NCI-H69 (cell line): ENCODE measurements at places on chromosomes 7 and 10.

DNA sequence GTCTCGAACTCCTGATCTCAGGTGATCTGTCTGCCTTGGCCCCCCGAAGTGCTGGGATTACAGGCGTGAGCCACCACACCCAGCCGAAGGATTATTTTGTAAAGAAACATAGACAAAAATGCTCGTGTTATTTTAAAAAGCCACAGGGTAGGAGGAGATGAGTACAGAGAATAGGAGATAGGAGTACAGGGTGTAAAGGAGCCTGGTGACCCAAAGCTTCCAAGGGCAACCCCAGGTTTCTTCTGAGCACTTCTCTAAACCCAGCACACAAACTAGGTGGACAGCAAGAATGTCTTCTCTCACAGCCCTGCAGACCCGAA is 54.7 kb downstream of the ZNF467 start:
- DNase-seq, result no peak

DNA sequence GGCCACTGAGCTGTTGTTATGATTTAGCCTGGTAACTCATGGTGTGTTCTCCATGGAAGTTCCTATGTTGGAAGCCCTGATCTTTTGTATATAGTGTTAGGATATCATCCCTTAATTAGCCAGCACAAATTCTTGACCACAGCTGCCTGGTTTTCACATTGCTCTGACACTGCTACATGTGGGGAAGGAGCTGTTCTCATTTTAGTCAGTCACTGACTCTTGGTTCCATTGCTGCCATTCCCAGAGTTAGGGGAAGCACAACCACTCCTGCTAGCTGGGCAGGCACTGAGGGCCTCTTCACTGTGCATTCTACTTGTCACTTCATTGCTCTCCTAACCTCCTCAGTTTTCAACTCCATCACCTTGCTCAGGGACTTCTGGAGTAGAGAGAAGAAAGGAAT is 98.4 kb upstream of the GJD4 start:
- DNase-seq, result no peak

DNA sequence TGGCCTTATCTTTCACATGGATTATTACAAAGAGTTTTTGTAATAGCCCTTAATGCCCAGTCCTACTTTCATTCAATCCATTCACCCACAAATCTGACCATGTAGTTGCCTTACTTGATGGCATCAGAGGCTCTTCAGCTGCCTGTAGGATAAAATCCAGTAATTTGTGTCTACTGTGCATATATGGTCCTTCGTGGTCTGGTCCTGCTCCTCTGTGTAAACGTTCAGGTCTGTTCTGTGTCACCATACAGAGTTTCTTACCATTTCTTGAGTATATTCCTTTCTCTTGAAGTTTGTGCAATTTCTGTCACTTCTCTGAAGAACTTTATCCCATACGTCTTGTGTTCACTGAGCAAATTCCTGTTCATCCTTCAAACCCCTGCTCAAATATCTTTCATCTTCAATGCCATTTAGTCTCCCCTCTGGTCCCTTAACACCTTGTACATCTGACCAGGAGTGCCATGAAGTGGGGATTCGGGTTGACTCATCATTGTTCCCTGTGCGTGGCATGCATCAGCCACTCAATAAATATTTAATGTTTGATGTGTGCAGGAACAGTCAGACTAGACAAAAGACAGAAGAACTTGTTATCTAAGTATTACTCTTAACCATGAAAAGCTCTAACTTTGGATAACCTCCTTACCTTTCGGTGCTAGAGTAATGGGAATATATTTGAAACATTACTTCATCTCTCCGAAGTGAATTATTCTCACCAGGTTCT is 98.6 kb upstream of the RPA3 start:
- DNase-seq, result no peak

DNA sequence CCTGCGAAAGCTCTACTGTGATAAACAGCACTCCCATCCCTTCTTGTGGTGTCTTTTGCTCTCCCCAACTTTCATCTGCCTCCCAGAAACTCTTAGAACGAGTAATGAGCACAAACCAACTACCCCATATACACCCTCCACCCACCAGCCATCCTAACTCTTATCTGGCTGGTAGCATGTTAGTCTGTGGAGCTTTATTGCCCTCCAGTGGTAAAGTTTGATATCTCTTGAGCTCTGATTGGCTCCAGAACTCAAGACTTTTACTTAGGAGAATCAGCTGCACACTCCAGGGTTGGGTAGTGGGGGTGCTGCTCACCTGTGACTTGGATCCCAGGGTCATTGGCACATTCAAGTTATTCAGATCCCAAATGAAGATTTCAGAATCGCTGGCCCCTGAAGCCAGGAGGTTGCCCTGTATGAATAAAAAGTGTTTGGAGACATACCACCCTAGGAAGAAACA is 10.9 kb downstream of the SEC31B start:
- peak; percentile 41 for DNase-seq

DNA sequence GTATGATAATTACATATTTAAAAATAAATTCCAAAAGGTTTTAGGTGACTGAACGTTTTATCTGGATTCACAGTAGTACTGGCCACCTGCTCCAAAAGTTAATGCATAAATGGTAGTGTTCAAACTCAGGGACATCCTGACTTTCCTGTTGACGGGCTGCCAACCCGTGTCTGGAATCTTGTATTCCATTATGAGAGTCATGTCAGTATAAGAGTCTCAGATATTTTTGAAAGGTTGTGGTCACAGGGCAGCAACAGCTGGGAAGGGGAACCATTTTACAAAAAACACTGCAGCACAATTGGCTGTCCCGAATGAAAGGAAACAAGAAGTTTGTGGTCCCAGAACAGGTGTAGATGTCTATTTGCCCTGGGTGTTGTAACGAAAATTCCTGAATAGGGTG is 2.8 kb downstream of the TDRD1 start:
- no peak for DNase-seq

DNA sequence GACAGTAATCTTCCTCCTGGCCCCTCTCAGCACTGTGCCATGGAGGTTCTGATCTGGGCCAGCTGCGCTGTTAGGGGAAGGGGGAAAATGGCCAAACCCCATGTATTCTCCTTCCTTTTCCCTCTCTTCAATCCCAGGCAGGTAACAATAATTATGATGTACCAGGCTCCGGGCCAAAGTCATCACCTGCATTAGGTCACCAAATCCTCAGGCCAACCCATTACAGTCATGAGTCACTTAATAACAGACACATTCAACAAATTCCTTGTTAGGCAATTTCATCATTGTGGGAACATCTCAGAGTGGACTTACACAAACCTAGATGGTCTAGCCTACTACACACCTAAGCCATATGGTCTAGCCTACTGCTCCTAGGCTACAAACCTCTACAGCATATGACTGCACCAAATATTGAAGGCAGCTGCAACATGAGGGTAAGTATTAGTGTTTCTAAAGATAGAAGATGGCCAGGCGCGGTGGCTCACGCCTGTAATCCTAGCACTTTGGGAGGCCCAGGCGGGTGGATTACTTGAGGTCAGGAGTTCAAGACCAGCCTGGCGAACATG is 2.2 kb upstream of the HSPB1 start:
- DNase-seq, result peak; percentile 88

DNA sequence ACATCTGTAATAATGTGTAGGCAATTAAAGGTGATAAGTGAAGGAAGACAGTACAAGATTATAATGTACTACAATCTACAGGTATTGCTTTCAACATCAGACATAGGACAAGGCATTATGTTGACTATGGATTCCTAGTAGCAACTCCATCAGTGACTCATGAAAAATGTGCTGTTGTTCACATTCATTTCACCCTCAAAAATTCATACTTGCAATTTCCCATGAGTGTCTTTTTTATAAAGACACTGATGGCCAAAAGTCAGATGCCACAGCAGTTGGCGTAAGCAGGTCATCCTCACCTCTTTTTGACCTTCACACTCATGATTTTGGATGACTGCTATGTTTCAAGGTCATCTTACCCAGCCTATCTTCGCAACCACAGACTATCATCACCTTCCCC is 100.0 kb upstream of the AMPH start:
- no peak for DNase-seq

DNA sequence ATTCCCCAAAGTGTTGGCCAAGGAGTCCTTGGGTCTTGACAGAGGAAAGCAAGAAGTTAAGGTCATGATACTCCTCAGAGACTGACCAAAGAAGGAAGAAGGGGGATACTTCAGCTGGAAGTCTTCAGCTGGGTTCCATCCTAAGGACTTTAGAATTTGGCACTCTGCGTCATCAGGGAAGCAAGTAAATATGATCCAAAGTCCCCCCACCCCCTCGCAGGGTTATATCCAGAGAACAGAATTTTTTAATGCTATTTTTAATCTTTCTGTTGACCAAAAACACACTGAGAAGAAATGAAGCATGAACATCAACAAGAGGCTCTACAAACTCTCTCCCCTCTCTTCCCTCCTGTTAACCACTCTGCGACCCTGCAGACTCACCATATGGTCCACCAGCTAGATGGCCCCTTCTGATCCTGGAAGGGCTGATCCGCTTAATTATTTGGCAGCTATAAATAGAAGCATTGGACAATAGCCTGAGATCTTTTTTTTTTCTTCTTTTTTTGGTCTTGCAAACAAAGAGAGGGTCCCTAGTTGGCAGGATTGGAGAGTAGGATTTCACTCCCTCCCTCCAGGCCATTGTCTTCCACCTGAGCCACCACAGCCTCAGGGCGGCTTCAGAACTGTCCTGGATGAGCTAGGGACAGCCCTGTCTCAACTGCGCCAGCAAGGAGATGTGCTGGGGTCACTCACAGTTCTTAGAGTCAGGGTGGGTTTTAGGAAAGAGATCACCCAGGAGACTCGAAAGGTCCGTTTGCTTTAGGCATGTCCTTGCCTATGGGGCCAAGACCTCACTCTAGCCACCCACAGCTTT is 196.0 kb downstream of the KCNMA1 start:
- DNase-seq, result peak; percentile 92

GRCh38 chr10:11742009-11742778 is at the start of gene ECHDC3:
TSS of gene ECHDC3 (plus strand) at chr10:11742382. CDS start at chr10:11742577, 195 bp downstream.
- peak; percentile 82 for DNase-seq

DNA sequence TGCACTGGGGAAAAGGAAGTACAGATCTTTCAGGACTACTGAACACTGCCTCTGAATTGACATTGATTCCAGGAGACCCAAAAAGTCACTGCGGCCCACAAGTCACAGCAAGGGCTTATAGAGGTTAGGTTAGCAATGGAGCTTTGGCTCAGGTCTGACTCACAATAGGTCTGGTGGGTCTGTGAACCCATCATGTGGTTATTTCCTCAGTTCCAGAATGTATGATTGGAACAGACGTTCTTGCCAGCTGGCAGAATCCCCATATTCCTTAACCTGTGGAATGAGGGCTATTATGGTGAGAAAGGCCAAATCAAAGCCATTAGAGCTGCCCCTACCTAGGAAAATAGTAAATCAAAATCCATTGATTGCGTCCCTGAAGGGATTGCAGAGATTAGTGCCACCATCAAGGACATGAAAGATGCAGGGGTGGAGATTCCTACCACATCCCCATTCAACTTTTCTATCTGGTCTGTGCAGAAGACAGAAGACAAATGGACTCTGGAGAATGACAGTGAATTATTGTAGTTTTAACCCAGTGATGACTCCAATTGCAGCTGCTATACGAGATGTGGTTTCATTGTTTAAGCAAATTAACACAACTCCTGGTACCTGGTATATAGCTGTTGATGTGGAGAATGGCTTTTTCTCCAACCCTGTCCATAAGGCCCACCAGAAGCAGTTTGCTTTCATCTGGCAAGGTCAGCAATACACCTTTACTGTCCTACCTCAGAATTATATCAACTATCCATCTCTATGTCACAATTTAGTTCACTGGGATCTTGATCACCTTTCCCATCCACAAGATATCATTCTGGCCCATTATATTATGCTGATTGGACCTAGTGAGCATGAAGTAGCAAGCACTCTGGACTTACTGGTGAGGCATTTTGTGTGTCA is 44.5 kb upstream of the PIK3CG start:
- no peak for DNase-seq

DNA sequence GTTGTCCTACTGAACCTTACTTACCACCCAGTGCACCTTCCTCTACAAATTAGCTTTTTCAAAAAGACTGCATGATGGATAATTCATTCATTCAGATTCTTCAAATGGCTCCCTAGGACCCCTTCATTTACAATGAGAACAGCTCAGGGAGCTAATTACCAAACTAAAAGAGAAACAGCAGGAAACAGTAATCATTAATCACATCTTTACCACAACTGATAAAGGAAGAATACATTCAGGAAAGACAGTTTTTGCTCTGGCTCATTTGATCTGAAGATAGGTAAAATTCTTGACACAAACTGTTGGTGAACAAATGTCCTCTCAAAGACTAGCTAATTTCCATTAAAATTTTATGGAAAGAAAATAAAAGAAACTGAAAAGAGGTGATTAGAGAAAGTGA is 1652.7 kb upstream of the LRRTM3 start:
- DNase-seq, result no peak

- peak; percentile 81 for DNase-seq
These were observed 17.6 kb downstream of the ANXA11 start for GRCh38 chr10:80187465-80188409.

- peak; percentile 56 for DNase-seq
These were observed 851 bp upstream of the GOT1 start for GRCh38 chr10:99431190-99431760.

DNA sequence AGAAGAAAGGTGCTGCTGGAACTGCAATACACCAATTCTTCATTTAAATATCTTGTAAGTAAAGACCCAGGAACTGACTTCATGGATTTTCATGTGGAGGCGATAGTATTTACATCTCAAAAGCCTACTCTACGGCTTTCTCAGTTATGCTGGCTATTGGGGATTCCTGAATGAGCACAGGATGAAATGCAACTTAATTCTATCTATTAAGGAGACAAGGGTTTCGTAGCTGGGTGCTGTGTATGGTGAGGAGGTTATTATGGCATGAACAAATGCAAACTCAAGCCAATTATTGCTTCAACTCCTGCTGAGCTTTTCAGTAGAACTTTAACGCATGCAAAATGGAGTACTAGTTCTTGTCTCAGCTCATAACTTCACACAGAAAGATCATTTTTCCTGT is 251.2 kb downstream of the SORCS1 start:
- DNase-seq, result no peak

DNA sequence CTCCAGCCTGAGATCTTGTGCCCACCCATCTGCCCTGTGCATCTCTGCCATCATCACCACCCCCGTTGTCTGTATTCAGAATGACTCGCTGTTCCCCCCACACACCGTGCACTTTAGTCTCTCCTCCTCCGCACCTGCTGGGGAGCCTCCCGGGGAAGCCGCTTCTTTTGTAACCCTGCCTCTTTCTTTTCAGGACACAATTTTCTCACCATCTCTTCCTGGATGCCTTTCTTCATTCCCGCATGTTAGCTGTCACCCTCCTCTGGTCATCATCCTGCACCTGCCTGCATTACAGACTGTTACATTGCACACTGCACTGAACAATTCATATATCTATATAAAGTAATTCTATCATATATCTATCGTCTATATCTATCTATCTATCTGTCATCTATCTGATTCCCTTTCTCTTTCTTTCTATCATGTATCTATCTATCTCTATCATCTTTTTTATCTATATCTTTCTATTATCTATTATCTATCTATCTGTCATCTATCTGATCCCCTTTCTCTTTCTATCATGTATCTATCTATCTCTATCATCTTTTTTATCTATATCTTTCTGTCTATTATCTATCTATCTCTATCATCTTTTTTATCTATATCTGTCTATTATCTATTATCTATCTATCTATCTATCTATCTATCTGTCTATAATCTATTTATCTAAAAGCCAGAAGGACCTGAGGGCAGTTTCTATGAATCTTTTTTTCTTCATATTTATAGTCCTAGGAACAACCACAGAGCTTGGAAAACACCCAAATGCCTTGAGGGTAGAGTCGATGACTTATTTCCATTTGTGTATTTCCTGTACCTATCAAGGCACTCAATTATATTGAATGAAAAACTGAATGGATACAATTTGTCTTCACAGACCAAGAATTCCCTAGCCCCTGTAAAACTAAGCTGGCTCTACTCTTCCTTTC is 642.5 kb downstream of the ACTR3B start:
- DNase-seq, result no peak

- DNase-seq, result no peak
These were observed 71.7 kb downstream of the KIF20B start for GRCh38 chr10:89773081-89773480.
